ENCODE measurements at places on chromosomes 6 and 20.

GRCh38 chr20:62736026-62736406 lies 27.4 kb downstream of the NTSR1 start:
- DNase-seq, result no peak

DNA sequence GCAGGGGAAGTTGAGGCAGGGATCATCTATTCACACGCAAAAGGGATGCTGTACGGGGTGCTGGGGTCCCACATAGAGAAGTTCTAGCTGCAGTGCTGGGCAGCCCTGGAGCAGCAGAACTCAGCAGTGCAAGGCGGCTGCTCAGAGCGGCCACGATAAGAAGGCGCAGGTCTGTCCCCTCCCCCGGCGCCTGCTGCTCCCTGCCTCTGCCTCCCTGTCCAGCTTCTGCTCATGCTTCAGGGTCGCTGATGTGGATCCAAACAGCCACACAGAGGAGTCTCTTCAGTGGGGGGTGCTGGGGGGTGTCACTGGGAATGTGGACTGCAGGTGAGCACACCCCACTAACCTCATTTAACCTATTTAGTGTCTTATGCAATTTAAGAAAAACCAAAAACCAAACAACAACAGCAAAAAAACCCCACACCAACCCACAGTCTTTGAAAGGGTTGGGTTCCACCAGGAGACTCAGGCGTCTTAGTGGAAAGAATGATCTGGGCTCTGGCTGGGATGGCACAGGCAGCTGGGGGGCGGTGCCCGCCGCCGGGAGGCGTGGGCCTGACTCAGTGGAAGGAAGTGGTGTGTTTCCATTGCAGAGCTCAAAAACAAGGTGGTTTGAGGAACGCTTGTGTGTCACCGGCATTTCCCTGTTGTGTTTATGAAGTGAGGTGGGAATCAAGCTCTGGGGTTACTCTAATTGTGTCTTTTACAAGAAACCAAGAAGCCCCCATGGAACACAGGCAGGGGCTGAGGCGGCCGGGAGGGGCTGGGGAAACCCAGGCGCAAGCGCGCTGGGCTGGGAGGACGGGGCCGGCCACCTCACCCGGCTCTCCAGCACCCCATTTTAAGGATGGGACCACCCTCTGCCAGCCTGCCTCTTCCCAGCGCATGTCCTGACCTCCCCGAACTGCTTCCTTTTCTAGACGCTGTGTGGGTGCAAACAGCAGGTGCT lies 55.1 kb downstream of the IRF4 start:
- no peak for DNase-seq

DNA sequence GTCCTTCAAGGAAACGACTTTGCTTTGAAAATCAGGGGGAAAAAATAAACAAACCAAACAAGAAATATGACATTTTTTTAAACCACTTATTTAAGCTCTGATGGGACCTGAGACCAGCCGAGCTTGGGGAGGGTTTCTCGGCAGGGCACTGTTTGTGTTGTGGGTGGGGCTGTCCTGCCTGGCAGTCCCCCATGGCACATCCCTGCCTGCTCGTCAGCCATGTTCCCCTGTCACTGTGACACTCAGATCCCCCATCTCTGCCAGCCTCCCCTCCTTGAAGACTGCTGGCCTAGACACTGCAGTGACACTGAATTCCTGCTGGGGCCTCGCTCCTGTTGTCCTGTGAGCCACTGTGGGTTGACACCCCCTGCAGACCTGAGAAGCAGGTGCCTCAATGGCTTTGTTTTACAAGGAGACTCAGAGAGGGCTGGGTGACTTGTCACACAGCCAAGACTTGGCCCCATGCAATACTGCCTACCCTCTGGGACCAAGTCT lies 95.1 kb upstream of the PTPN1 start:
- DNase-seq, result no peak

DNA sequence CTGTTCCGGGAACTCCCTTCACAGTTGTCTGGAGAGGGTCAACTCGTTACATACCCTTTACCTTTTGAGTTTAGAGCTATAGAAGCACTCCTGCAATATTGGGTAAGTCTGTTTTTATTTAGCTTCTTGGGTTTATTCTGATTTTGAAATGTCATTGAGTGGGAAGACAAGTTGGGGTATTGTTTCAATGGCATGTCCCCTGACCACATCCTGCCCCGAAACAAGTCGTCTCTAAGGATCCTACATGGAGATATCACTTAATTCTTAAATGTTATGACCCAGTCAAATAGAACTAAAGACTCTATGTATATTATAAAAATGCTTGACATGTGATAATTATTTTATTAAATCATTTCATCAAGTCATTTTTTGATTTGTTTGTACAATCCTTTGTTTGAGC lies 9.6 kb downstream of the MRS2 start:
- no peak for DNase-seq

GRCh38 chr6:13076575-13076974 lies 251.8 kb downstream of the TBC1D7 start:
- DNase-seq, result no peak

DNA sequence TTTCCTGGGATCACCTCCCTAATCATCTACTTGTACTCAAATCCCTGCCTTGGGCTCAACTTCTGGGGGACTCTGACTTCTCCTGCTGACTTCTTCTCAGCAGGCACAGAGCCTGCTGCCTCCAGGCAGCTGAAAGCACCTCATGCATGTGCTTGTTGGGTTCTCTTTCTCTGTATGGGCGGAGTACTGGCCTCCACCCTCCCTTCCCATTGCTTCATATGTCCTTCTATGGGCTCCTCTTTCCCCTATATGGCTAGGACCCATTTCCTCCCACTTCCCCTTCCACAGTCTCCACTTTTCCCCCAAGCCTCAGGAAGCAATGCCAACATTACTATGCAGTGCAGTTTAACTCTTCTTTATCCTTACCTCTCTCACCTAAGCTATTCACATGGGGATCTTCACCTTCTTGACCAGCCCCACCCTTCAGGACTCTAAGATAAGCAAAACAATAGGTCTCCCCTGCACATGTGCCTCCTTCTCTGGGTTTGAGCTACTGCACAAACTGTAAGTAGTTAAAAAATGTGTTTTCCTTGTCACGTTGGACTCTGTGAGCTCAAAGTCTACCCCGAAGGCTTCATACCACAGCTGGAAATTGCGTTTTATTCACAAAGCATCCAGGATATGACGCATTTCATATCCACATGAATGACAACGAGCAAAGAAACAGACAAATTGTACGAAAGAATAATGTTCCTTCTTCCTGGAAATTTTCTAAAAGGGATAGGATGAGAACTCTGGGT lies 93.7 kb downstream of the CDS2 start:
- no peak for DNase-seq

DNA sequence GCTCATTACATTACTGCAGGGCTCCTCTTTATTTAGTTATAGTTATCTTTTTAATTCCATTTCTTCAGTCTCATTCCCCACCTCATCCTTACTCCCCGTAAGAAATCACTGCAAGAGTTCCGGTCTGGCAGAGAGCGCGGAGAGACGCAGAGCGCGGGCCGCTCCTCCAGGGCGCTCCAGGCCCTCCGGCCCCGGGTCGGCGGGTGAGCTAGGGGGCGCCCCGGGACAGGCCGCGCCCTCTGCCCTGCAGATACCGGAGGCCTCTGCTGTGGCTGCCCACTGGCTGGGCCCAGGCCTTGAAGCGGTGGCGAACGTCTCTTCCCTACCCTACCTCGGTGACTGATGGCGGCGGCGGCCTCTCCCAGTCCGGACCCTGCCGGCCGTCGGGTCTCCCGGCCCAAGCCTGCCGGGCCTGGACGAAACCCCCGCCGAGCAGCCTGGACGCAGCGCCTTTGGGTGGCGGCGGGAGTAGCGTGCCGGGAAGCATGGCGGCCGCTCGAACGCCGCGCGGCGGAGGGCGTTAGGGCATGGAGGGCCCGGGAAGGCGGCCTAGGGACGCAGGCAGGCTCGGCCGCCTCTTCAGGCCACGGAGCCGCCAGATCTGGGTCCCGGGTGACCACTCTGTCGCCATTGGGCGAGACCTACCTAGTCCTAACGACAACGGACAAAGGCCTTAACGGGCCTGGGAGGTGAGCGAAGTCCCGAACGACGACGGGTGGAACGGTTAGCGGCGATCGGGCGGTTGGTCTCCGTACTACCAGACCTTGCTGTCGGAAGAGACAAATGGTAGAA lies 16.4 kb upstream of the HMGN4 start:
- DNase-seq, result peak; percentile 90

- DNase-seq, result no peak
Measured at GRCh38 chr6:16412982-16413381, 174.6 kb downstream of the GMPR start.

GRCh38 chr6:154471609-154472362 lies 38.7 kb downstream of the CNKSR3 start:
- DNase-seq, result no peak

- no peak for DNase-seq
Measured at GRCh38 chr6:42915732-42916131, at the start of gene PTCRA. PTCRA (plus strand) TSS chr6:42916053; CDS start chr6:42916070, 17 bp downstream.

- DNase-seq, result no peak
Measured at GRCh38 chr6:41716516-41717391, 18.7 kb downstream of the TFEB start.

DNA sequence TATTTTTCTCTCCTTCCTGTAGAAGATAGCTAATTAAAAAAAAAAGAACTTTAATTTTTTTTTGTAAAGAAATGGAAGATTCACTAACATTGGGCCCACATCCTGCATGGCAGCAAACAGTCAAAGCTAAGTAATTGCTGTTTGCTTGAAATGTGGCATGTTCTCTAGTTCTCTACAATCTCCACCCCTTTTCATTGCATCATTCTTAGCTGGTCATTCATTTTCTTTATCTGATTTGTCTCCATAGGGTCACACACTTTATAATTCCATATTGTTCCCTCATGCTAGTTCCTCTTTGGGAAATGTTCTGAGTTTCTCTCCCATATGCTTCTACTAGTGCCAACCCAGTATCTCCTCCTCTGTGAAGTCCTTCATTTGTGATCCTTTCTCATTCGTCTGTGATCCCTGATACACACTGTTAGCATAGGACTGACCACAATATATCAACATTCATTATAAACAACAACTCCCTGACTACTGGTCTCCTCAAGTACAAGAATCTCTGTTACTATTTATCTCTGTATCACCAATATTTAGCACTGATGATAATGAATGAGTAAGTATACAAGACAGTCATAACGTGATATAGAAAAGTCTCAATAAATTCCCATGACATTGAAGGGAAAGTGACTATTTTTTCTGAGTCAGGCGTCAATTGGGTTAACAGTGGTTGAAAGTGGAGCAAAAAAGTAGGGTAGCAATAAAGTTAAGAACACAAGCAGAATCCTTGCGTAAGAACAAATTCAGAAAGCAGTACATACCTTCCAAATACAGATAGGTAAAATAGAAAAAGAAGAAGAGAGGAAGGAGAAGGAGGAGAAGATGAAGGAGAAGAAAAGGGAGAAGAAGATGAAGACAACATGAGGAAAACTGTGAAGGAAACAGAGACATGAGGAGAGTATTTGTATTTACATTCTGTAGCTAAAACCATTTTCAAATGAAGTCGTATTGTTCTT lies 33.2 kb upstream of the MYB start:
- DNase-seq, result peak; percentile 69

Data from hematopoietic multipotent progenitor cell treated with erythropoietin and hydrocortisone succinate and interleukin-3 and kit ligand, for 4 days (in vitro differentiated cells).